NCI-H460 (cell line): ENCODE measurements at places on chromosomes 16 and 17.
A peak's percentile ranks its signal among the peaks of the same experiment; 100 is the strongest.

GRCh38 chr16:66364959-66365306 lies 1.6 kb upstream of the CDH5 start:
- no peak for DNase-seq

DNA sequence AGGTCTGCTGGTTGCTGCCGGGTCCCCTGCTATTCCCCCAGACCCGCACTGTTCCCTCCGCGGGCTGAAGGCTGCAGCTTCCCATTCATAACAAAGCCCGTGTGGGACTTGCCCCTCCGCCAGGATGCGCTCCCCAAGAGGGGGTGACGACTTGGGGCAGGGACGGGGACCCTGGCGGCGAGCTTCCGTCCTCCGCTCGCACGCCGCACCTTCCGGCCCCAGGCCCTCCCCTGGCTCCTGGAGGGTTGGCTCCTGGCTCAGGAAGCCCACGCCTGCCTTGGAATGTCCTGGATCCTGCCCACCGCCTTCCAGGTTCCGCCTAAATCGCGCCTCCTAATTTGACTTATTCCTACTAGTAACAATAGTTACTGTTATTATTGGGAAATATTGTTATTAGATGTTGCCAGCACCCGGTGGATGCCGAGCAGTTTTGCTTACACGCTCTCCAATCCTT lies 1.1 kb upstream of the TFAP4 start:
- no peak for DNase-seq

GRCh38 chr17:62631936-62632924 lies 4.8 kb downstream of the MRC2 start:
- DNase-seq, result no peak

DNA sequence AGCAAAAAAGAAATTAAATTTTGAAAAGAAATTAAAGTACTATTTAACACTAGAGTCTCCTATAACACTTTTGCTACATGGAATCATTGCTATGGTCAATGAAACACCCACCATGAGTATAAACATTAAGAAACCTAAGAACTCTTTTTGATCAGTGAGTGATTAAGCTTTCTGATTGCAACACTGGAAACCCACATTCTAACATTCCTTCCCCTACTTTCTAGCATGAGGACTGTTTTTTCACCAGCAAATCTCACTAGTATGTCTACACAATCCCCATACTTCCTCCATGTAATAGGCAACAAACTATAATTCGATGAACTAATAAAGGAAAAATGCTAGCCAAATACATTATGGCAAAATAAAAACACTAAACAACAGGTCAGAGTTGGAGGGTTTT lies 54.7 kb downstream of the SKAP1 start:
- no peak for DNase-seq

DNA sequence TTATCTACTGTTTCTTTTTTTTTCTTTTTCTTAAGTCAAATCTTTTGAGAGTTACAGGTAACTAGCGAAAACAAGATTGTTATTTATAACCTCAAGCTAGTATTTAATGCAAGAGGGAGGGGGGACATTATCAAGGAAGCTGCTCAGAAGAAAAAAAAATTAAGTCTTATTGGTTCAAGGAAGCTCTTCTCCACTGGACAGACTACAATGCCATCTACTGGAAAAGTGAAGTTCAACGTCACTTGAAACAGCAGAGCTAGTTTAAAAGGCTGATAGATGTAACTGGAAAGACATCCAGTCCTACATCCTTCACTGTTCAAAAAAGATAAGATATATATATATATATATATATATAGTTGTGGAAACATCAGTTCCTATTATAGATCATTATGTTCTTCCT lies 418.0 kb upstream of the PSMD7 start:
- peak; percentile 82 for DNase-seq

DNA sequence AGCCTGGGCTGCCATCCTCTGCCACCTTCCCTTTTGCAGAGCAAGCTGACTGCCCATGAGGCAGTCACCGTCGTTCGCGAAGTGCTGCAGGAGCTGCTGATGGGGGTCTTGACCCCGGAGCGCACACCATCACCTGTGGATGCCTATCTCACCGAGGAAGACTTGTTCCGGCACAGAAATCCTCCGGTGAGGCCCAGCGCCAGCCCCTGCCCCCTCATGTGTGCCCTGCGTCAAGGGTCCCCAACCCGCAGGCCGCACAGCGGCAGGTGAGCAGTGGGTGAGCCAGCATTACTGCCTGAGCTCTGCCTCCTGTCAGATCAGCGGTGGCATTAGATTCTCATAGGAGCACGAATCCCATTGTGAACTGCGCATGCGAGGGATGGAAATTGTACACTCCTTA lies 7.7 kb upstream of the EPN3 start:
- no peak for DNase-seq

- no peak for DNase-seq
These were observed 16.2 kb downstream of the CDC27 start for GRCh38 chr17:47172696-47173565.

DNA sequence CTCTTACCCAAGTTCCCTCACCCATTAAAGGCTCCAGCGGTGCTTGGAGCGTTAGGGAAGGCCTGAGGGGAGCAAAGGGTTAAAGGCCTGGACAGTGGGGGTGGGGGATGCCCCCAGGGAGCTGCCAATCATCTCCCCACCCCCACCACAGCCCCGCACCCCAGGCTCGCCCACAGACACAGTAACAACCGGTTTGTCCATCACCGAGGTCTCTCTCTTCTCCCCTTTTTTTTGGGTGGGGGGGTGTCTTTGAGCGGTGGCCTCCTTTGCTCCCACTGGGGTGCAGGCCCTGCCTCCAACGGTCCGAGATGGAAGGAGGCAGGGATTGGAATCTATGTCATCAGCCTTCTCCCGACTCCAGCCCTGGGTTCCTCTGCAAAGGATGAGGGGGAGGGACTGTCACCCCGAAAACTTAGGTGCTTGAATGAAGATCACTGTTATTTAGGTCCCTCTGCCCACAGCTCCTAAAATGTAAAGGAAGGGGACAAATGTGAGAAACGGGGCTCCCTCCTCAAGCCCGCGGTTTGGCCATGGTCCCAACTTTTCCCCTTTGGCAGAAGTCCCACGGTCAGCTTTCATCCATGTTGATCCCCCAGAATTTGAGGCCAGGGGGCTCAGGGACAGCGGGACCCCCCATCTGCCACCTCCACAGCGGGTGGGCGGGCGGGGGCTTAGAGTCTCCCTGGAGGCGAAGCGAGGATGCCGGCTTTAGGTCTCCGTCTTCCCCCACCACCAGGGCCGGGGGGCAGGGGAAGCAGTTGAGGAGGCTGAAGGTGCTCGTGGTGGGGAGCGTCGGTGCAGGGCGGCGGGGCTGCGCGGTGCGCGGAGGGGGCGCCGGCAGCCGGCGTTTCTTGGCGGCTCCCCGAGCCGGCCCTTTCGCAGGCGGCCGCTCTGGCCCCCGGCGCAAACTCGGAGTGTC lies 1.7 kb downstream of the EPOP start:
- no peak for DNase-seq

- DNase-seq, result peak; percentile 26
These were observed 29.2 kb downstream of the GNA13 start for GRCh38 chr17:65027305-65027704.

GRCh38 chr17:68087851-68088250 lies 52.3 kb downstream of the KPNA2 start:
- no peak for DNase-seq

DNA sequence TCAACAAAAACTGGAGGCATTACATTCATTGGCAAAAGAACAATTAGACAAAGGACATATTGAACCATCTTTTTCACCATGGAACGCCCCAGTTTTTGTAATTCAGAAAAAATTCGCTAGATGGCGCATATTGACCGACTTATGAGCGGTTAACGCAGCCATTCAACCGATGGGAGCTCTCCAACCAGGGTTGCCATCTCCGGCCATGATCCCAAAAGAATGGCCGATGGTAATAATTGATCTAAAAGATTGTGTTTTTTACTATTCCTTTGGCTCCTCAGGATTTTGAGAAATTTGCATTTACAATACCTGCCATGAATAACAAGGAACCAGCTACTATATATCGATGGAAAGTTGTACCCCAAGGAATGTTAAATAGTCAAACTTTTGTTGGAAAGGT lies 21.4 kb downstream of the ALOX15B start:
- DNase-seq, result peak; percentile 84

GRCh38 chr17:7351665-7352502 lies at the start of gene KCTD11:
KCTD11 (plus strand) TSS chr17:7352162.
- DNase-seq, result peak; percentile 88

- no peak for DNase-seq
These were observed 36.0 kb downstream of the CHD9 start for GRCh38 chr16:53090591-53091411.

DNA sequence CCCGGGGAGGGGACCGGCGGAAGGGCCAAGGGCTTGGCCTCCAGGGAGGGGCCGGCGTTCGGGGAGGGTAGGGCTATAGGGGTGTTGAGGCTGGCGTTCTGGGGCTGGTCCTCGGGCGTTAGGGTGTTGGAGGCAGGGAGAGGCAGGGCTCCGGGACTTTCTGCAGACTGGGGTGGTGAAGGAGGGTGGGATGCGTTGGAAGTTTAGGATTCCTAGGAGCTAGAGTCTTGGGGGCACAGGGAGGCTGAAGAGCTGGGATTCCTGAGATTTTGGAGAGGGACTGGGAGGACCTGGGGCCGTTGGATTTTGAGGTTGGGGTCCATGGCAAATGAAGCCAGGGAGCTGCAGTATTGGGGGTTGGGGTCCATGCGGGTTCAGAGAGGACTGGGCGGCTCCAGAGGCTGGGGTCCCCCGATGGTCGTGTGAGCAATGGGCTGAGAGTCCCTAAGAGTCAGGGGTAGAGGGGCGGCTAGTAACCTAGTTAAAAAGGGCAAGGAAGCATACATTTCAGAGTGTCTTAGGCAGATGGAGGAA lies 740 bp downstream of the NFATC2IP start:
- DNase-seq, result no peak

GRCh38 chr17:42167807-42168206 lies 13.0 kb upstream of the RAB5C start:
- DNase-seq, result no peak

DNA sequence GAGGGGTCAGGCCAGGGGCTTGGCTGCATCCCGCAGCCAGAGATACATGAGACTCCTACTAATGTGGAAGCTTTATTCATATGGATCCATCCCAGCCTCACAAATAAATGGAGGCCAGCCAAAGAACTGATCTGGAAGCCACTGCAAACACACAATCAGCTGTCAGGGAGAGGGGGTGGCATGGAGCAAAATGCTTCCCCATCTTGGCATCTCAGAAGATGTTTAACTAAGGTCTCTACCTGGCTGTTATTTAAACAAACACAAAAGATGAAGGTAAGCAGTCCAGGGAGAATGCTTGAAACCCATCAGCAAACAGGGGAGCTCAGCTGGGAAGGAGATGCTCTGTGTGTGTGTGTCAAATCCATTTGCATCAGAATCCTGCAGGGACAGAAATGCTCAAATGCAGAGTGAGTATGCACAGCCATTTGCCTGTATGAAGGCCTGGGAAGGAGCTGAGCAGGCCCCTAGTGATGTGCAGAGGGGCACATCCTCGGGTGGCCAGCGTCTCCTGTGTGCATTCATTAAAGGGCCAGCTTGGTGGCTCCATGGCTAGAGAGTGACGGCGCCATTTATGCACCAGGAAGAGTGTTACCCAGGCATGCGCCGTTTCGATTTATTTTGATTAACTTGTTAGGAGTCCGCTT lies 34.2 kb upstream of the IRX3 start:
- DNase-seq, result no peak

DNA sequence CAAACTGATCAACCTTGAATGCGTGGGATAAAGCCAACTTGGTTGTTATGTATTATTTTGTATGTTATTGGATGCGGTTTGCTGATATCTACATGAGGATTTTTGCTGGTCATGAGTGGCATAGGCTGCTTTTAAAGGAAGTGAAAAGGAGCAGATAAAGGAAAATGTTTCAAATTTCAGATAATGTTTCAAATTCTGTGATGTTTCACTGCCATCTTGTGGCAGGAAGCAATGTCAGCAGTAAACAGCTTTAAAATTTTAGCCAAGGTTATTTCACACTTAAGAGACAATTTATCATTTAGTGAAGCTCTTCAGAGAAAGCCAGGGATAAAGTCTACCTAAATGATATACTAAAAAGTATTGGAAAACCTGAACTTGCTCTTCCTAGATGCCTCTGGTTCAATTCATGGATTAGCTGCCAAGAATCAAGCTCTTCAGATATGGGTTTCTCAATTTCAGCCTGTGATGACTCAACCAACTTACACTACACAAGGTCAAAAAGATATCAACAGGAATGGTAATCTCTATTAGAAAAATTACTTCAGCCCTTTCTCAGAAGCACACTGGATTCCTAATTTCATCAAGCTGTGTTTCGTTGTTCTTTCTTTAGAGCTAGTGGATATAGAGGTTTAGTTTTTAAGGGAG lies 136.0 kb upstream of the C17orf78 start:
- peak; percentile 9 for DNase-seq

- no peak for DNase-seq
These were observed at the start of gene ACE for GRCh38 chr17:63476854-63477479. ACE (plus strand) TSS chr17:63477061; CDS start chr17:63477095, 34 bp downstream.

DNA sequence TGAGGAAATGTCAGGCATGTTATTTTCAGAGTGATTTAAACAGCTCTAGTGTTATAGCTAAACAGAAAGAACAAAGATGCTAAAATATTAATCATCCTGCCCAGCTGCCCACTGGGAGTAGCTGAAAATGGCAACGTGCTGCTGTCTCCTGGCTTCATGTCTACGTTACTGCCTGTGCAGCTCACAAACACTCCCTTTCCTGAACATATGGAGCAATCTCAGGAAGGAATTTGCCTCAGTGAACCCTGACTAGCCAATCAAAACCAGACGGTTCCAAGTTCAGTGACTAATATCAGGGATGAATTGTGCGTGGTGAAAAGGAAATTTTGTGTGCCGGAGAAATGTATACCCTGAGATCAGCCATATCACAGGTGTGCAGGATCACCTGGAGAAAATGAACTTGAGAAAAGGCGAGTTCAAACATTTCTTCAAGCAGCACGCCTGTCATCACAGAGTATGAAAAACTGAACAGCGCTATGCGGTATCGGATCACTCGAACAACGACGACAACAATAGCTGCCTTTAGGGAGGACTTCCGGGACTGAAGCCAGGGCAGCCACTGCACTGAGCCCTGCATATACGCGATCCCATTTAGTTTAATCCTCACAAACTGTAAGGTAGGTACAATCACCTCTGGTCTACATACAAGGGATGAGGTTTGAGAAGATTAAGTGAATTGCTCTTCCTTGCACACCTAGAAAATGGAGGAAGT lies 110.3 kb downstream of the STX8 start:
- DNase-seq, result no peak

GRCh38 chr16:86991679-86992078 lies 325.5 kb downstream of the C16orf95 start:
- no peak for DNase-seq

GRCh38 chr16:66996324-66996982 lies 8.1 kb downstream of the CES4A start:
- DNase-seq, result no peak

DNA sequence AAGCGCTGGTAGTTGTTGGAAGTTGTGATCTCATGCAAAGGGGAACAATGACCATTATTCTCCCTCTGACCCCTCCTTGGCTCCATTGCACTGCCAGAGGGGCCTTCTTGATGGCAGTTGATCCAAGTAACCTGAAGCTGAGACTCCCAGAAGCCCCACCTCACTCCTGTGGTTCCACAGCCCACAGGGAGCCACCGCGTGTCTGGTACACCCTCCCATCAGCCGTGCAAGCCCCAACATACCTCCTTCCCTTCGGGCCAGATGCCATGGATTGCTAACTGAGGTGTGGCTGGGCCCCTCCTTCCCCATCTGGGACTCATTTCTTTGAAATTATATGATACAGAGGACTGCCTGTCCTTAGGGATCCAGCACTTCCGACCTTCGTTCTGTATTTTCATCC lies 17.8 kb downstream of the SAP30BP start:
- no peak for DNase-seq
